ENCODE measurements at places on chromosomes 16 and 17.

DNA sequence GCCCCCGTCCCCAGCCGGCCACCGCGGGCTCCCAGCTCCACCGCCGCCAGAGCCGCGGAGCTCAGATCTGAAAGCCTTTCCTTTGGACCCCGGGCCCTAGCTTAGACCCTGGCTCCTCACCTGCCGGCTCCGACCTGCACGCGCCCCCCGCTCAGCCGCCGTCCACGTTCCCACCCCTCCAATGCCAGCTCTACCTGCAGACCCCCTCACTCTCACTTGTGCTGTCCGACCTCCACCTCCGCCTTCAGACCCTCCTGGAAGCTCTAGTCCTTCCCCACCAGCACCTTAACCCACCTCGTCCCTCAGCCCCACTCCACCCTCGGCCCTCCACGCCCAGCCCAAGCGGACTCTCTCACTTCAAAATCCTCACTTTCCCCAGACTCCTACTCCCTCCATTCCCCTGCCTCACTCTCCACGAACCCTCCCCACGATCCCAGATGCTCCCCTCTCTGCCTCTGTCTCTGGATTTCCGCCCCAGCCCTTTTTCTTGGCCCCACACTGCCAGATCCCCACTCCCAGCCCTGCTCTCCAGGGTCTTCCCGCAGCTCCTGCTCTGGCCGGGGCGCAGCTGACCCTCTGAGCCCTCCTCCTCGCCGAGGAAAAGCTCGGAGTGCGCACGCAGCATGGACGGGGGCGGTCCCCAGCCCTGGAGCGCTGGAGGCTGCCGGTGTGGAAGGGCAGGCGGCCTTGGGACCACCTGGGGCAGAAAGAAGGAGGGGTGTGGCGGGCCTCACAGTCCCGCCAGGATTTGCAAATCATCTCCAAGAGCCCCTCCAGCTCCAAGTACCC is at the start of gene TMEM114:
Gene TMEM114, minus strand, starts transcription at position 612 of the 789 bp plus-strand sequence. CDS start 673 bp downstream, outside the sequence.
- no peak for DNase-seq

- DNase-seq: no peak
These were observed 37.5 kb downstream of the SRCIN1 start for GRCh38 chr17:38568274-38568673.

- DNase-seq: no peak
These were observed 80.9 kb downstream of the PRKCA start for GRCh38 chr17:66383333-66383732.

GRCh38 chr17:72392056-72393010 is 271.5 kb downstream of the SOX9 start:
- no peak for DNase-seq

GRCh38 chr17:4050971-4051370 is 86.7 kb upstream of the ATP2A3 start:
- no peak for DNase-seq

GRCh38 chr17:9432134-9432885 is 143.3 kb downstream of the STX8 start:
- no peak for DNase-seq

- no peak for DNase-seq
These were observed 41.7 kb downstream of the RAI1 start for GRCh38 chr17:17722906-17723353.

- DNase-seq: no peak
These were observed 16.3 kb downstream of the MEIOC start for GRCh38 chr17:44672479-44673093.

DNA sequence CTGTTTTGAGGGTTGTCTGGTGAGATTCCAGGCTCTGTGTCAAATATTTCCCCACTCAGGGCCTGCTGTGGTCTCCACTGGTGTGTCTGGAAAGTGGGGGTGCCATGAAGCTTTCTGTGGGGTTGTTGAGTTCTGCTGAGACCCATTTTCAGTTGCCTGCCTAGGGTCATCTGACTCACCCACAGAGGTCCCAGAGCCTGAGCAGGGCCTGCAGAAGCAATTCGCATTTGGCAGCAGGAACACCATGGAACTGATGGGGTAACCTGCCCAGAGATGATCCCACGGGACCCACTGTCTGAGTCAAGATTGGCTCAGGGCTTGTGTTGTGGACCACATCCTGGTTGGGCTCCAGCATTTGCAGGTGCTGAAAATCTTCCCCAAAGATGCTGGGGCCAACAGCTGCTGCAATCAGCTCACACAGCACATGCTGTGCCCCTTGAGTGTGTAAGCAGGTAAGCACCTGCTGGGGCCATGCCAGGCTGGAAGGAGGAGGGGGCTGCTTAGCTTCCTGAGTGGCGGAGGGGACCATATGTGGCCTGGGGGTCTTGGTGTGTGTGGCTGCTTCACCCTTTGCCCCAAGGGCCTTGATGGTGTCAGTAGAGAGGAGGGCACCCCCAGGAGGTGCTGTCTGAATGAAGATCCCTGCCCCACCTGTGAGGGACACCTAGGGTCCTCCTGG is 1726.1 kb downstream of the TP53TG3F start:
- no peak for DNase-seq
